ENCODE measurements at places on chromosomes 2 and 18.

- no peak for DNase-seq
Observed at GRCh38 chr2:237511433-237511832, 24.4 kb downstream of the MLPH start.

GRCh38 chr2:213932-214693, 49.7 kb downstream of the SH3YL1 start:
- no peak for DNase-seq

DNA sequence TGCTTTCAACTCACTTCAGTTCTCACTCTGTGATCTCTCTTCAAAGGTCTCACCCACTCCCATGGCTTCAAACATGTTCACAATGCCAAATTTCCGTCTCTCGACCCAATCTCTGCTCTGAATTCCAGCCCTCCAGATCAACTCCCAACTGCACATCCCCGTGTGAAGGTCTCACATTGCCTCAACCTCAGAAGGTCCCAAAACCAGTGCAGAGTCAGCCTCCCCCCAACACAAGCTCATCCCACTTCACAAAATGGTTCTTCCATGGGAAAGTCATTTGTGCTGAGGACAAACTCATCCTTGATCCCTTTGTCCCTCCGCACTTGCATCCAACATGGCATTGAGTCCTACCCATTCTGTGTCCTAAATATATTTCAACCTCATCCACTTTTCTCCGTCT, 31.0 kb upstream of the GNAL start:
- DNase-seq = no peak

GRCh38 chr2:207734264-207734635, 22.8 kb downstream of the CCNYL1 start:
- no peak for DNase-seq

- DNase-seq = peak; percentile 33
Observed at GRCh38 chr18:5309888-5310470, 14.5 kb upstream of the ZBTB14 start.

- peak; percentile 67 for DNase-seq
Observed at GRCh38 chr2:100427627-100428258, 10.3 kb upstream of the CHST10 start.

DNA sequence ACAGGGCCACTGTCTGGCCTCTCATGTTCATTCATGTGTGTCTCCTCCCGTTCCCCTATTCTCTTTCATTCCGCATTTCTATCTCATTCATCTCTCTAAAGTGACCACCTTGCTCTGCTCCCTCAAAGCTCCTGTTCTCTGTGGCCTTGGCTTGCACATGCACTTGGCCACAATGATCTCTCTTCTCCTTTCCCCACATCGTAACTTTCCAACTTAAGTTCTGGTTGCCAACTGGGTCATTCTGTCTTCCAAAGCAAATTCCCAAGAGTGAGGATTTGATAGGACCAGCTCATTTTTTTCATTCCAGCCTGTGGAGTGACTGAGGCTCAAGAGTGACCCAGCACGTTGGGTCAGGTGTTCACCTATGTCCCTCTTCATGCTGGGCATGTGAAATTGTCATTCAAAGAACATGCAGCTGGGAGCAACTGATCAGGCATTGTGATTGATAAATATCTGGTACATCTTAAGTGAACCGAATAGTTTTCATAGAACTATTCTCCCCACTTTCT, 14.3 kb upstream of the ITGA6 start:
- no peak for DNase-seq

GRCh38 chr2:152499896-152500735, 165.1 kb downstream of the FMNL2 start:
- peak; percentile 11 for DNase-seq

GRCh38 chr2:60992985-60993392, 24.5 kb upstream of the PEX13 start:
- peak; percentile 64 for DNase-seq

- no peak for DNase-seq
Observed at GRCh38 chr2:189306525-189306924, 127.0 kb upstream of the COL5A2 start.

GRCh38 chr2:199569336-199569735, 111.6 kb upstream of the SATB2 start:
- DNase-seq = no peak

GRCh38 chr2:152247337-152247695, 71.8 kb upstream of the STAM2 start:
- DNase-seq = no peak

DNA sequence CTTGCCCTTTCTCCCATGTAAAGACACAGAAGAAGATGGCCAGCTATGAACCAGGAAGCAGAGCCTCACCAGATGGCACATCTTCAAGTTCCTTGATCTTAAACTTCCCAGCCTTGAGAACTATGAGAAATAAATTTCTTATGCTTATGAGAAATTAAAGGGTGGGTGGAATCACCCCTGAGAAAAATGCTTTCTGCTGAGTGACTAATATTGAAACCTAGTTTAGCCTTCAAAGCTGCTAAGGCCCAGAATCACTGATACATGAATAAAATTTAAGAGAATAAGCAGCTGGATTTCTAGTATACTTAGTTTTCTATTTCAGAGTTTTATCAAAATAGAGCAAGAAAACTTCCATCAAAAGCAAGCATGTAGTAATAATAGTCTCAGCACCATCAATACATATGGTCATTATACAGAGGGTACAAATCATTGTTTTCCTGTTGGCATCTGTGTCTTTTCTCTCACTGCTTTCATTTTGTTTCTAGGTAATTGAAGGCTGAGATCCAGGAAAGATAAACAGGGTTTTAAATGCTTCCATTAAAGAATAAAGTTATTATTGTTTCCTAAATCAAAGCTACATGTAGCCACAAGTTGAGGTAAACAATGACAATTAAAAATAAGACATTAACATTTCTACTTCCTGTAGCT, 53.3 kb upstream of the COL5A2 start:
- DNase-seq = peak; percentile 9

GRCh38 chr2:196821195-196821594, 12.0 kb upstream of the C2orf66 start:
- no peak for DNase-seq

DNA sequence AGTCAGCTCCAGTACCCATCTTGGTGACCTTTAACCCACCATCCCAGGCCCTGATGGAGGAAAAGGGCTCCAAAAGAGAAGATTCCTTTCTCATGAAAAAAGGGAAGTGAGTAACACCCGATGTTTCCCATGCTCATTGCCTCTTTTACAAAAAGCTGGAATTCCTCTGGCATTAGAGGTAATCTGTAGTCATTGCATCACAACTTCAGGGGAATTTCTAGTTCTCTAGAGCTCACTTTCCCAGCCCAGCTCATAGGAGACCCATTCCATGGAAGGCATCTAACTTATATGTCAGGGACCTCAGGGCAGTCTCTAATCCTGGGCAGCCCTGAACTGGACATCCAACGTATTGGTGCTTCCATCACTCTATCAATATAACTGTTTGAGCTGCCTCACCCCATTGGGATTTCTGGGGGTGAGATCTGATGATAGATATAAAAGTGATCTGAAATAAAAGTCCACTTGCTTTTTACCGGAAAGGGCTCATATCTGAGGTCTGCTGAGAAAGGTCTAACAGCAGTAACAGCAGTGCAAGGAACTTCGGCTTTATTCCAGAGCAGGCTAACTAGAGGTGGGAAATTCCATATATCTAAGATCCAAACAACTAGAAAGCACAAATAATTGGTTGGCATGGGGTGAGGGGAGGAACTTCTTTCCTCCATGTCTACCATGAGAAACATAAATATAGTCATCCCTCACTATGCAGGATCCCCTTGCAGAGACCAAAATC, 106.1 kb downstream of the ETAA1 start:
- no peak for DNase-seq

DNA sequence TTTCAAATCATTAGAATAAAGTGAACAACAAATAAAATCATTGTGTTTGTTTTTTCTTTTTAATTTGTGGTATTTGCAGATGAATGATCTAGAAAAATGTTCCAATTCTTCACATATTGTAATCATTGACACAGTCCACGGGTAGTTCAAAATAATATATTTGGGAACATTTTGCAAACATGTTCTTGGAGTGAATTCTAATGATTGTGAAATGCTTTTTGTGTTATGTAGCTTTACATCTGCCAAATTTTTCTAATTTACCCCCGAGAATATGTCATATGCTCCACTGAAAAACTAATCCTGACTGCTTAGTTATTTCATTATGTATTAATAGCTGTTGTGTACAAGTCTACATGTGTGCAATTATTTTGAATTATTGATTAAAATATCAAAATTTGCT, 1468.4 kb upstream of the NXPH2 start:
- DNase-seq = no peak

- DNase-seq = no peak
Observed at GRCh38 chr2:24891201-24891600, 28.8 kb downstream of the ADCY3 start.

- DNase-seq = no peak
Observed at GRCh38 chr2:38125842-38126241, 49.9 kb upstream of the CYP1B1 start.

DNA sequence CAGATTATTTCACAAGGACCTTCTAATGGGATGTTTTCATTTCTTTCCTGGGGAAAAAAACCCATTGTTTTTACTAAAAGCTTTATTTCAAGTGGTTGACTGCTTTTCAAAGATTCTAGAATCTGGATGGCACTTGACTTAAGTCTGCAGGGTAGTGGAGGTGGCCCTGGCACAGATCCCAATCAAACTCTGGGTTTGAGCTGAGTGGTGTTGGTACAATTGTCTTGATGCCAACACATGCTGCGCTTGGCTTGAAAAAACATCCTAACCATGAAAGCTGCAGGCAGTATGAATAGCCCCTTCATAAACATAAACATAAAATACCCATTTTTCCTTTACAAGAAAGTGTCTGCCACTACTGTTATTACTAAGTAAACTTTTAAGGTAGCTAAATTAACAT, 3.6 kb downstream of the PAPOLG start:
- DNase-seq = no peak

- DNase-seq = peak; percentile 91
Observed at GRCh38 chr2:183038341-183039300, at the start of gene NCKAP1. Gene NCKAP1 (minus strand): TSS chr2:183038457. CDS start chr2:183038099, 358 bp downstream.

DNA sequence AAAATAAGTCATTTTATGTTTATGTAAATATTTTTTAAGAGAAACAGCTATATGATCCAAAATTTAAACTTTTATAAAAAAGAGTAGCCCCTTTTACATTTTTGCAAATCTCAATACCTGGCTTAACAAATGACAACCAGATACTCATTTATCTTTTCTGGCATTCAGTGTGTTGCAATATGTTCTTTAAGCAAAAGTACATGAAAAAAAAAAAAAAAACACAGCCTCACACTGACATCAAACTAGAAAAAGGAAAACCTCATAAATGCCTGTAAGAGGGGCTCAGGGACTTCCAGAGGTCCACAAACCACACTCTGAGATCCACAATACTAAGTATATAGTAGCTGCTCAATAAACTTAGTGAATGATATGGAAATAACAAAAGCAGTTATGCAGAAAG, 21.9 kb downstream of the PPP4R3B start:
- DNase-seq = no peak

- no peak for DNase-seq
Observed at GRCh38 chr2:134762508-134762907, 43.7 kb upstream of the TMEM163 start.

- no peak for DNase-seq
Observed at GRCh38 chr2:218081695-218082094, 12.6 kb downstream of the RUFY4 start.

GRCh38 chr2:176446718-176447414, 177.6 kb downstream of the MTX2 start:
- no peak for DNase-seq

GRCh38 chr18:5500158-5500939, 43.4 kb downstream of the EPB41L3 start:
- DNase-seq = no peak

- no peak for DNase-seq
Observed at GRCh38 chr18:73214970-73215369, 347.2 kb upstream of the NETO1 start.

DNA sequence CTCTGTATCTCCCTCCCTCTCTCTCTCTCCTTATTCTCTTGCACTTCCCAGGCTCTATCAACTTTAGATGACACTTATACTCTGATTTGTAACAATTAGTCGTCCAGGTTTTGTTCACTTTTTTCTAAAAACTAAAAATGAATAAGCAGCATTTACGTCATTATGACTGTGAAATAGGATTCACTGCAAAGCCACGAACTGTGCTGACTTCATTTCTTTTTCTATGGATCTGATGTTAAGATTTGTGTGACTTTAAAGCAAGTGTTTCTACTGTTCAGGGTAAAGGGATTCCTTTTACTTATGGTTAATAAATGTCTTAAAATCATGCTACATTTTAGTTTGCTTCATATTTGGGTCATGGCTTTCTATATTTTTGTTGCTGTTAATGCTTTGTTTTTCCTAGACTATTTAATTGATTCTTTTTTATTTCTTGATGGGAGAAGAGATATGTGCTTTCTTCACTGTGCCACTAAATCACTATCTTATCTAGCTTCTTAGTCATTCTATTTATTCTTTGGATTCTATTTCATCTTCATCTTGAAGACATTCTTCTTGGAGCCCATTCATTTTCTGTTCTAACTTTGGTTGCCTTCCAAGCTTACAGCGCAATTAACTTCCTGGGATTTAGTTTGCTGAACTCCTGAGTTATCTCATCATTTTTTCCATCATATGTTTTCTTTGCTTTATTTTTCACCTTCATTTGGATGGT, 480.4 kb upstream of the TRIB2 start:
- DNase-seq = no peak

DNA sequence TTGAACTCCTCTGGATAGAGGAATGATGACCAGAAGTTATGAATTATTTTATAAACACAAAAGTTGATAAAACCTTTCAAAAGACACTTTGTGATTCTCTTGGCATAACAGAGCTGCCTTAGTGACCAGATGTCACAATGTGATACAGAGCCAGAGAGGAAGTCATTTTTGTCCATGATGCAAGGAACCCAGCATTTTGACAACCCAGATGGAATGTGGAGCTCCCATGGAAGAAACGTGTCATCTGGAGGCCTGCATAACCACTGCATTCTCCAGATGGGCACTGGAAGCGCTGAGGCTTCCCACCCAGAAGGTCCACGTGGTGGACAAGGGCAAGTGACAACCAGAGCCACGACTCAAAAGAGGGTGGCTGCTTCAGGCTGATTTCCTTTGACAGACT, 30.1 kb downstream of the HRH4 start:
- DNase-seq = no peak

GRCh38 chr2:215664847-215665525, 229.1 kb upstream of the FN1 start:
- peak; percentile 28 for DNase-seq

GRCh38 chr18:12518832-12519531, 111.3 kb downstream of the PRELID3A start:
- DNase-seq = no peak

GRCh38 chr2:106054880-106055655, 139.0 kb downstream of the UXS1 start:
- DNase-seq = no peak

DNA sequence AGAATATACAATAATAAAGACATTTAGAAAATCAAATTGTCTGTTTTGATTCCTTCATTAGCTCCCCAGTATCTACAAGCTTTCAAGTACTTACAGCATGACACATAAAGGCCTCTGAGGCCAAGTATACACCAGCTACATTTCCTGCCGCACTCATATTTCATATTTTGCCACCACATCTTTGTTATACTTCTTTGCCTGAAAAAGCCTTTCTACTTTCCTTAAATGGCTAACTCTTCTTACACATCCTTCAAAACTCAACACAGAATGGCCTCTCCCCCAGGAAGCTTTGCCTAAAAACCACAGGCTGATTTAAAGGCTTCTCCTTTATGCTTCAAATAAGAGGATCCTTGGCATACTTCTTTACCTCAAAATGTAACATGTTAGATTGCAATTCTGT, 4.5 kb downstream of the STK17B start:
- no peak for DNase-seq
